ENCODE measurements at places on chromosomes 6 and 20.

DNA sequence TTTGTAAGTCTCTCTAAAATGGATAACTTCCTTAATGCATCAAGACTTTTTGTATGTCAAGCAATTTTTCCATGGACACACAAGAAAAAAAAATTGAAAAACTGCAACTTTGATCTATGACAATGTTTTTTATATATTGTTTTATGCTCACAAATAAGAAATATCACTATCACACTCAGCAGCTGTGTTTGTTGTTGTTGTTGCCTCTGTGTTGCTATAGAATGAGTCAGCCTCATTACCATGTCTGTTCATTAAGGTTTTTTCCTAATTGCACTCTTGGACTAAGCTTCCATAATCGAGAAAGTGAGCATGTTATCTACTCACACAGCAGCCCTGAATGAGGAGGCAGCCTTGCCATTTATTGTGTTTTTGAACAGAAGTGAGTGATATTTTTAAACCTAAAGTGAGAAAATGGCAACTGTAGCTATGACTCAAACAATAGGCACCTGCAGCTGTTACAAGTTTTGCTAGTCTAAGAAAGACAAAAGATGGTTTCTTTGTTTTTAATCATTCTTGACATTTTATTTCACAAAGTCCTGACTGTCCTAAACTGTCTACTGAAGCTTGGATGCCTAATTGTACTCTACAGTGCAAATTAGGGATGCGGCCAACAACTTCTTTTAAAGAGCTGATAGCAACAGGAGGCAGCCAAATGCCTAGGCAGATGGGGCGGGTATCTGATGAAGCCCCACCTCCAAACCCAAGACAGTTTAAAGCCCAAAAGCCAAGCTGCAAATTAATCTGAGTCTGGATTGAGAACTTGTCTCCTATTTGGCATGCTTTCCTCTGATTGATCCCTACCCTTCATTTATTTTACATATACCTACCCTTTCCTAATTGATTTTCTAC lies 77.9 kb upstream of the DOK5 start:
- no peak for DNase-seq

DNA sequence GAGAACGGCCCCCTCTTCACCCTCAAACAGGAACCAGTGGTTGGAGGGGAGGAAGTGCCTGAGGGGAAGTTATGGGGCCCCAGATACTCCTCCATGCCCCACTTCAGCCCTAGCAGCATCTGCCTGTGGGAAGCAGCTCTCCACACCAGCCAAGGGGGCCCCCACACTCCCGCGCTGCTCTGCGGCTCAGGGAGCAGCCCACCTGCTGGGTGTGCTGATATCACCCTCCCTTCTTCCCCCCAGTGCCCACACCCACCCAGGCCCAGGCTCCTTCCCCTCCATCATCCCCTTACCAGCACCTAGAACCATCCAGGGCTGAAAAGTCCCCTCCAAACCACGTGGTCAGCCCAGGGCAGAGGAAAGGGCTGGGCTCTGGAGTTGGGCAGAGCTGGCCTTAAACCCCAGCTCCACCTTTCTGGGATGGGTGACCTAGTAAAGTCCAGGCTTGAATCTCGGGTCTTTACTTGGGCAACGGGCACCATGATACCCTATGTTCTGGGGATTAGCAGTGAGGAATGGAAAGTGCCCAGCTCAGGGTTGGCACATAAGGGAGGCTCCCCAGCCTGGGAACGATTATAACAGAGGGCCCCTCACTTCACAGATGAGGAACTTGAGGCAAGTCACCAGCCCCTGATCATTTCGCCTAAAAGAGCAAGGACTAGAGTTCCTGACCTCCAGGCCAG lies 663 bp downstream of the LST1 start:
- no peak for DNase-seq

GRCh38 chr6:116206231-116206903 lies 47.5 kb downstream of the TSPYL4 start:
- DNase-seq: no peak

GRCh38 chr6:102732898-102733297 lies 1339.4 kb downstream of the GRIK2 start:
- no peak for DNase-seq

GRCh38 chr6:134063966-134064445 lies 11.6 kb upstream of the SLC2A12 start:
- peak; percentile 90 for DNase-seq

DNA sequence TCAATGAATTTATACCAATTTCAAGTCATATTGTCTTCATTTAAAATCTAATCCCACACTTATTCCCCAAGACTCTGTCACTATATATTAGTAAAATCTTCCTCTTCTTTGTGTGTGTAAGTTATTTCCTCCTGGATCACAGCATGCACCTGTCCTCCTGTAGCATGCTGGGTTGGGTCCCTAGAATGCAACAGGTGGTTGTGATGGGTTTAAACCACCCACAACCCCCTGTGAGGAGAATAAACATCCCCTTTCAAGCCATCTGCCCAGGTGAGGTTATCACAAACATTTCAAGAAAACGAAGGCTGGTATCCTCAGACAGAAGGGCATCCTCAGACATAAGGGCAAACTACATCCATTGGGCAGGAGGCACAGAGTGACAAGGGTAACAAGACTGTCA lies 26.4 kb downstream of the DZANK1 start:
- no peak for DNase-seq

- DNase-seq: no peak
Observed at GRCh38 chr6:43489277-43490072, 12.1 kb downstream of the TJAP1 start.

DNA sequence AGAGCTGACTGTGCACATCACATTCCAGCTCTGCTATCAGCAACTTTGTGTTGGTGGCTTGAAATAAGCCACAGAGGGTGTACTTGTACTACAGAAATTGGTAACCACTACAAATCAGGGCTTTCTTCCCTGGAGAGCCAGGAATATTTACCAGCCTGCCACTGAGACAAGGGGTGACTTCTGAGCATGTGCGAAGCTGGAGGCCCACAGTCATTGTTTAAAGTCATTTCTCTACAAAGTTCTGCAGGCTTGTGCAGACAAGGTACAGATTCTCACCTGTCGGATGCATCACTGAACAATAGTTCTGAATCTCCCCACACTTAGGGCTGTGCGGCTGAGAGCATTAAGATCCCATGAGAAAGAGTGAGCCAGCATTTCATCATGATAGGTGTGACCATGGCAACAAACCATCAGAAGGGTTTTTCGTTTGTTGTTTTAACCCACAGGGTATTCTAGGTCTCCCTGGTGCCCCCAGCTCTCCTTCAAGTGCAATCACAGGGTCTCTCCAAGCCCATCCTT lies 292.8 kb downstream of the CDC5L start:
- no peak for DNase-seq

DNA sequence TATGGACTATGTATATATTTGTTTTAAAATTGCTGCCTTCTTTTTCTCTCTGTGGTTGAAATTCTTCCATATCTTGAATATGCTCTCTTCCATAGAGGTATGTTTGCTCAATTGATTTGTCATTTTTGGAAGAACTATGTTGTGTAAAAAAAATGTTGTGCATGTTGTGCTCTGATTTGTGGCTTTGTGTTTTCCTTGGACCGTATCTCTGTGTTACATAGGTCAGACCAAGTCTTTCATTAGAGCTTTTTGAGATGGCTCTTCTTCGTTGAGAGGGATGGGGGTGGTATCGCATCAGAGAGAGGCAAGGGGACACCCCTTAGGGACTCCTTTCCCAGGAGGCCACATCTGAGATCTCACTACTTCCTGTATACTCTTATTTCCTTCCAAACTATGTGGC lies 43.8 kb downstream of the TMEM244 start:
- no peak for DNase-seq

- no peak for DNase-seq
Observed at GRCh38 chr20:15333170-15333569, 995.8 kb upstream of the FLRT3 start.

DNA sequence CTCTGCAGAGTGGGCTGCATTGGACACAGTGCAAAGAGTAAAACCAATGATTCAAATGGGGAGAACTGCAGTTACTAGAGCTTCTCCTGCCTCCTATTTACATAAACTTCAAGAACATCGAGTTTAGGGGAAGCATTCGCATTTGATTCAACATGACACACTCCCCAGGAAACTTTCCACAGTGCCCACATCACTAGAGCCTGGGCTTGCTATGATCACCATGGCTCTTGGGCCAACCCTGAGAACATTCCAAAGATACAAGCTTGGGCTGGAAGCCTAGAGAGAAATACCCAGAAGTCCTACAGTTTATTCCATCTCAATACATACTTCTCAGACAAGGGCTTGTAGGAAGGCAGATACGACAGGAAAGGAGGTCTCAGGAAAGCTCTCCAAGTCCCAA lies 337.9 kb downstream of the CD83 start:
- no peak for DNase-seq

- no peak for DNase-seq
Observed at GRCh38 chr20:8303651-8304050, 171.6 kb downstream of the PLCB1 start.

- no peak for DNase-seq
Observed at GRCh38 chr6:54286141-54286540, 22.1 kb upstream of the TINAG start.

DNA sequence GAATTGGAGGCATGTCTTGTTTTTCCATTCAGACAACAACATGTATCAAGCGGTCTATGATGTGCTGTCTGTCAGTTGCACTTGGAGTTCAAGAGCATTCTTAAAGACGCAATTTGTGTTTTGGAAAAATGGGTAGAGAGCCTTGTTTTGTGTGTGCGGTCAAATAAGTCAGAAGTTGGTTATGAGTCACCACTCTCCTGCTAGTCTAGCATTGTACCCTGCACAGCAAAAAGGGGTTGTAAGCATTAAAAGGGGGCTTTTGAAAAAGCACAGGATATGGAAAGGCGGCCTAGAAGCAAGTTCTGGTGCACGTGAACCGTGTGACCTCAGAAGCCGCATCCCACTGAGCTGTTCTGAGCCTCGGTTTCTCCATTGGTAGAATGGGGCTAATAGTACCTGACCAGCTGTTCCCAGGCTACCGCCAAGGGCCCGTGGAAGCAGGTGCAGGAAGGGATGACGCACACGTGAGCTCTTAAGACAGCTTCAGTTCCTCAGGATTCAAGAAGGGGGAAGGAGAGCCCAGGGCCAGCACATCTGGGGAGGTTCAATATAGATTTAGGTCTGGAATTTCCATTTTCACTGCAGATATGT lies 61.6 kb upstream of the SNX9 start:
- DNase-seq: no peak

DNA sequence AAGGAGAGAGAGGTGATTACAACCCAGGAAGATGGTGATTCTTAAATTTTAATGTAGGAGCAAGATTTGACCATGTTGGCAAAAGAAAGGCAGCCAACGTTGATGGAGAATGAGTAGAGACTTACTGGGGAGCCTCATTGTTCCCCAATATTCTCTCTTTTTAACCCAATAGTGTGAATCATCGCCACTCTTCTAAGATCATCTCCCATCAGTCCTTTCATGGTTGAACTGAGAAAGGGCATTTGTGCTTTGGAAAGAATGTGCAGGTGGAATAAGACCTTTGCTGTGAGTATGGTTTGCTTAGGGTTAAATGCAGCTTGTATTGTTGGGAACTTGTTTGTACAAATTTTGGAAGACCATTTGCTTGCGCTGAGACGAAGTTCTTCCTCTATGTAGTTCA lies 231.0 kb downstream of the TBXT start:
- no peak for DNase-seq

GRCh38 chr6:154868143-154868594 lies 126.9 kb upstream of the TIAM2 start:
- DNase-seq: no peak

DNA sequence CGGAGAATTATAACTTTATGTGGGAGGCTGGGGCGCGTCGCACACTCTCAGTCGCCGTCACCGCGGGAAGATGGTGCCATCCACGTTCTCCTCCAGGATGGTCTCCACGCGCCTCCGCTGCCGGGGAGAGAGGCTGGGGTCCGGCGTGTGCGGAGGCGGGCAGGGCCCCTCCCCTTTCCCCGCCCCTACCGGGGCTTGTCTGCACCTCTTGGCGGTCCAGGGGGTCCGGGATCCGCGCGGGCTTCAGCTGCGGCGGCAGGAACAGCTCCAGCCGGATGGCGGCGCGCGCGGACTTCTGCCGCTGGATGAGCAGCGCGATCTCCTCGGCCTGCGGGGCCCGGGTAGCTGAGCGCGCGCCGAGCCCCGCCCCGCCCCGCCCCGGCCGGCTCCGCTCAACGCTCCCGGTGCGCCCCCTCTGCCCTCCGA lies 807 bp downstream of the LKAAEAR1 start:
- DNase-seq: peak; percentile 94

- DNase-seq: no peak
Observed at GRCh38 chr6:168183613-168183970, 104.6 kb upstream of the FRMD1 start.

DNA sequence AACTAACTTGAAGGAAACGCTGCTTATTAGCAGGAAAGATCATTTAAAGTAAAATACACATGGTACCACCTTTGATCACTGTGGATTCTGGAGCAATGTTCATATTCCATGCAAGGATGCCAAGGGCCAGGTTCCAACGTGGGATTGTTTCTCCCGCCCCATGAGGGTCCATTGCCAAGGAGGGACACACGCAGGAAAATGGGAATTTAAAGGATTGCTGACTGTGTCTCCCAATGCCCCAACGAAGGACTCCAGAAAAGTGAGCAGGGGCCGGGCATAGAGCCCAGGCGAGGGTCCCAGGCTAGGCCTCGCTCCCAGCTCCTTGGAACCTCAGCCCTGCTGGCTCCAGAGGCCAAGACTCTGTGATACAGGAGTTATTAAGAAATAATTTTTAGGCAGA lies 111.2 kb downstream of the DACT2 start:
- no peak for DNase-seq

DNA sequence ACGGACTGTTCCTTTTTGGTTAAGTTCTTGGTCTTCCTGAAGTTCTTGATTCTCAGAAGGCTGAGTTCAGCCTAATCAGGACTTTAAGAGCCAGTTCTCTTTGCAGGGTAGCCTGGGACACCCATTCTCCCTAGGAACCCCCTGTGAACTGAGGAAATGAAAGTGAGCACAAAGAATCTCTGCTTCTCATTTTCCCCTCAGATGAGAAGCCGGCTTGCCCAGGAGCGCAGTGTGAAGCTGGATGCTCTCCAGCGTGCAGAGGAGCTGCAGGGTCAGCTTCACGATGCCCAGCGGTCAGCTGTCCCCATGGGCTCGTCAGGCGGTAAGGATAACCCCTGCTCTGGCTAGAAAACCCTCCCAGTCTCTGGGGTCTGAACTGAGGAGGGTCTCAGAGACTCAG lies 34.0 kb downstream of the CD164 start:
- DNase-seq: no peak

DNA sequence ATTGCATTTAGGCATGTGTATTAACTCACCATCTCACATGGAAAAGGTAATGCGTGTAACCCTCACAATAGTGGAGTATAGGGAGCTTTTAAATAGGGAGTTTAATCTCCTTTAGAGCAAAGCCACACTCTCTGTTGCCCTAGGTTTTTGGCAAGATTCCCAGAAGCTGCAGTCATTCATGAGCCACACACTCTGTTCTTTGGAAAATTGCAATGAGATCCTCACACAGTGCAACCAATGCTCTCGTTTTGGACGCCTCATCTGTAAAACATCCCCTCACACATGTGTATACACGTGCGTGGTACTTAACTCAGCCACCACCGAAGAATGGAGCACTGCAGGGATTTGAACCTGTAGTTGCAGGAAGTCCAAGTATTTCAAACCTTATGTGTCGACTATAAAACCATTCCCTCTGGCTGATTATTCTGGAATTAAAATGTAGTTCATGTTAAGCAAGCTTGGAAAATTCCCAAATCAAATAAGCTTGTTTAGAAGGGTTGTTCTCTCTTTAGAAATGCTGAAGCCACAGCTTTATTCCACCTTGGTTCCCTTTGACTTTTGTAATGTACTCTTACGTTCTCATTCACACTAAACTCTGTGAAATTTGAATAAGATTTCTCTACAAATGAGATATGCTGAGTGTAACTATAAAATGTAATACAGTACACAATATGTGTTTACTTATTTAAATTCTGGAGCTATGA lies 489.8 kb upstream of the MANEA start:
- DNase-seq: no peak
